ENCODE measurements at places on chromosomes 1 and 21.
A peak's percentile ranks its signal among the peaks of the same experiment; 100 is the strongest.

GRCh38 chr1:214913966-214914365, 168.6 kb upstream of the KCNK2 start:
- DNase-seq, result no peak
- no peaks in the 10 kb centered on the region for H3K4me1 ChIP-seq
- H3K27ac ChIP-seq, result no peak overlapping the region
- H3K4me3 ChIP-seq, result no peak overlapping the region
- no peaks in the 10 kb centered on the region for H3K27me3 ChIP-seq
- no peaks in the 10 kb centered on the region for H3K36me3 ChIP-seq

- H3K4me3 ChIP-seq, result no peak overlapping the region
- no peaks in the 10 kb centered on the region for H3K36me3 ChIP-seq
- peaks cover 4% of the 10 kb centered on the region for H3K27me3 ChIP-seq
- no peak for DNase-seq
Measured at GRCh38 chr1:198298640-198299039, 141.8 kb downstream of the NEK7 start.

DNA sequence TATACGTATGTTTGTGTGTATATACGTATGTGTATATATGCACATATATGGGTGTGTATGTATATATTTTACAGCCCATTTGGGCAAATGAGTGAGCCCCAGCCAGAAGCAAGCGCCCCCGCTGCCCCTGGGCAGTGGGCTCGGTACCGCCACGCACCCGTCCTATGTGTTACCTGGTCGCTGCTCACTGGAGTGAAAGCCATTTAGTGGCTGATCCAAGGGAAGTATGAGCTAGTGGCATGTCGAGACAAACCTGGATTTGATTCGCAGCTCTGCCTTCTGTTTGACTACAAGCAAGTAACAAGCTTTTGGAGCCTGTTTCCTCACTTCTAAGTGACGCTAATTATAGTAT, 35.8 kb upstream of the JAK1 start:
- DNase-seq, result no peak
- peaks cover 8% of the 10 kb centered on the region for H3K4me1 ChIP-seq
- H3K36me3 ChIP-seq, result peaks cover 15% of the 10 kb centered on the region
- peaks cover 7% of the 10 kb centered on the region for H3K27me3 ChIP-seq

DNA sequence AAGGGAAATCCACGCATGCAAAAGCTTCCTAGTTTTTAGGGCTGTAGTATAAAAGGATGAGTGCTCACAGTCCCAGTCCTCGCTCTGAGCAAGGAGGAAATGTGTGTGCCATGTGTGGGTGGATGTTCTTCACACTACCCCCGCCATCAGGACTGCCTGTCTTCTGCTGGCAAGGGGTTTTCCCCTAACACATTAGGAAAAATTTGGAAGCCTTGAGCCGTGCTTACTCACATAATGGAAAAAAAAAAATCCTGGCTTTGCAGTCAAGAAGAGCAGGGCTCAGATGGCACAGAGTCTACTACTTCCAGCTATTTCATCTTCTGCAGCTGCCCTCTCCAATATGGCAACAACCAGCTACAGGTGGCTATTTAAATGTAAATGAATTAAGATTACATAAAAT, 363.1 kb downstream of the PLPP3 start:
- H3K27ac ChIP-seq, result no peak overlapping the region
- no peak for DNase-seq
- H3K4me3 ChIP-seq, result no peak overlapping the region
- H3K27me3 ChIP-seq, result no peaks in the 10 kb centered on the region
- H3K36me3 ChIP-seq, result no peaks in the 10 kb centered on the region

DNA sequence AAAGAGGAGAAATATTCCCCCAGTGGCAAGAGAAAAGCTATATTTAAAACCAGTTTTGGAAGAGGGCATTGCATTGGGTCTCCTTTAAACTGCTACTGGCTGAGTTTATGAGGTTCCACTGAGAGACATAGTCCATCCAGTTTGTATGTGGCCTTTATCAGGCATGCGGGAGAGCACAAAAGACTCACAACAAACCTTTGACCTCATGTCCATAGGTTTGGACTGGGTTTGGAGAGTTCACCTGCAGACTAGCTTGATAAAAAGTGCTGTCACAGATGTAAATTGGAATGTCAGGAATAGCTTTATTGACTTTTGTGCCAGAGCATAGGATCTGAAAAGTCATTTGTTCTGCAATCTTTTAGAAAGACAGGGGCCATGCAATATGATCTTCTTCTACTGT, 131.0 kb upstream of the NRIP1 start:
- H3K27ac ChIP-seq, result no peak overlapping the region
- no peak overlapping the region for H3K4me3 ChIP-seq
- H3K36me3 ChIP-seq, result no peaks in the 10 kb centered on the region
- H3K4me1 ChIP-seq, result no peaks in the 10 kb centered on the region
- DNase-seq, result no peak

GRCh38 chr21:33229099-33229783, 497 bp upstream of the IFNAR2 start:
- H3K4me3 ChIP-seq, result peak overlapping the region; percentile 88
- H3K27ac ChIP-seq, result peak overlapping the region; percentile 57
- H3K36me3 ChIP-seq, result peaks cover 5% of the 10 kb centered on the region
- no peak for DNase-seq
- H3K27me3 ChIP-seq, result no peaks in the 10 kb centered on the region

GRCh38 chr21:42337276-42337675, 13.5 kb downstream of the TFF2 start:
- H3K27ac ChIP-seq, result no peak overlapping the region
- no peak overlapping the region for H3K4me3 ChIP-seq
- peaks cover 6% of the 10 kb centered on the region for H3K27me3 ChIP-seq
- H3K36me3 ChIP-seq, result no peaks in the 10 kb centered on the region
- no peak for DNase-seq
- H3K4me1 ChIP-seq, result no peaks in the 10 kb centered on the region

GRCh38 chr1:116411784-116412479, 38.9 kb downstream of the ATP1A1 start:
- peaks cover 12% of the 10 kb centered on the region for H3K36me3 ChIP-seq
- no peaks in the 10 kb centered on the region for H3K27me3 ChIP-seq
- no peak for DNase-seq
- no peaks in the 10 kb centered on the region for H3K4me1 ChIP-seq
- no peak overlapping the region for H3K27ac ChIP-seq
- no peak overlapping the region for H3K4me3 ChIP-seq

- H3K4me3 ChIP-seq, result peak overlapping the region; percentile 92
- no peak overlapping the region for H3K27ac ChIP-seq
- H3K4me1 ChIP-seq, result peaks cover 25% of the 10 kb centered on the region
- peaks cover 14% of the 10 kb centered on the region for H3K36me3 ChIP-seq
- H3K27me3 ChIP-seq, result peaks cover 30% of the 10 kb centered on the region
Measured at GRCh38 chr1:155085504-155086127, 7.0 kb downstream of the EFNA3 start.

DNA sequence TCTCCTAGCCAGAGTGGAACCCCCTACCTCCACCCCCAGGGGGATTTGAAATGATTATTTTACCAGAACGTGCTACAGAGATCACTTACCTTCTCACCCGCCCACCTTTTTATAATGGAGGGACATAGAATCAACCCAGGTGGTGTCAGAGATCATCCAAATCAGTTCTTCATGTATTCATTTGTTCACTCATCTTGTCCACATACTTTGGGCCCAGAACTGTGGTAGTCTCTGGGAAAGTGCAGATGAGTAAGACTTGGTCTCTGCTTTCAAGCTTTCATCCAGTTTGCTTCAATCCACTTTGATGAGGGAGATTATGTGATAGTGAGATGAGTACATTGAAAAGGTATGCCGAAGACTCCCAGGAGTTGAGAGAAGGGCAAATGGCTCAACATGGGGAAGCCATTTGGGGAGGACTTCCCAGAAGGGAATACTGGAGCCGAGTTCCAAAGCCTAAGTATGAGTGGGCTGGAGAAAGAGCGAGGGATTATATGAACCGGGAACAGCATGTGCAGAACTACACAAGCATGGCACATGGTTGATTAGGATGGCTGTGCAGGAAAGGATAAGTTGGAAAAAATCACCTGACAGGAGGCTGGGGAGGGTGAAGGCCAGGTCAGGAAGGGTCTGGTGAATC, 1.9 kb downstream of the FGGY start:
- peaks cover 19% of the 10 kb centered on the region for H3K4me1 ChIP-seq
- peaks cover 4% of the 10 kb centered on the region for H3K36me3 ChIP-seq
- no peak overlapping the region for H3K4me3 ChIP-seq

GRCh38 chr1:17059391-17060305, 5.8 kb upstream of the SDHB start:
- peaks cover 3% of the 10 kb centered on the region for H3K27me3 ChIP-seq
- H3K4me1 ChIP-seq, result peaks cover 4% of the 10 kb centered on the region

GRCh38 chr1:18419113-18419844, 61.5 kb upstream of the KLHDC7A start:
- peaks cover 2% of the 10 kb centered on the region for H3K36me3 ChIP-seq
- no peak for DNase-seq
- peaks cover 5% of the 10 kb centered on the region for H3K4me1 ChIP-seq
- H3K4me3 ChIP-seq, result no peak overlapping the region
- no peaks in the 10 kb centered on the region for H3K27me3 ChIP-seq

All from endothelial cell (in vitro differentiated cells).